ENCODE measurements at places on chromosomes 16 and 17.

- DNase-seq: no peak
Observed at GRCh38 chr16:65196420-65197075, 74.7 kb upstream of the CDH11 start.

DNA sequence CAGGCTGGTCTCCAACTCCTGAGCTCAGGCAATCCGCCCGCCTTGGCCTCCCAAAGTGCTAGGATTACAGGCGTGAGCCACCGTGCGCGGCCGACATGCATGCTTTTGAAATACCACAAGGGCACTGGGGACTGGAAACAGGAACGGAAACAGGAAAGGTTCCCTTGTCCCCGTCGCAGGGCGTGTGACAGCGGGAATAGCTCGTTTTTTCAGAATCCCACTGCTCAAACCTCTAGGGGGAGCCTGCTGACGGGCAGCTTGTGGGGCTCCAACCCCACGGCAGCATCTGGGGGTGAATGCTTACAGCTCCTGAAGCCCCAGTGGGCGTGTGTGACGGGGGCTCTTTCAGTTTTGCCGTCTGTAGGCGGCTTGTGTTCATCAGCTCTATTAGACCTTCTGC lies 18.8 kb upstream of the ASGR2 start:
- DNase-seq: no peak

GRCh38 chr17:1173432-1174262 lies 6.1 kb downstream of the ABR start:
- DNase-seq: no peak

GRCh38 chr17:77933777-77934398 lies 24.6 kb upstream of the TNRC6C start:
- DNase-seq: no peak

GRCh38 chr17:36686123-36686669 lies 84.8 kb downstream of the MRM1 start:
- DNase-seq: peak; percentile 16

DNA sequence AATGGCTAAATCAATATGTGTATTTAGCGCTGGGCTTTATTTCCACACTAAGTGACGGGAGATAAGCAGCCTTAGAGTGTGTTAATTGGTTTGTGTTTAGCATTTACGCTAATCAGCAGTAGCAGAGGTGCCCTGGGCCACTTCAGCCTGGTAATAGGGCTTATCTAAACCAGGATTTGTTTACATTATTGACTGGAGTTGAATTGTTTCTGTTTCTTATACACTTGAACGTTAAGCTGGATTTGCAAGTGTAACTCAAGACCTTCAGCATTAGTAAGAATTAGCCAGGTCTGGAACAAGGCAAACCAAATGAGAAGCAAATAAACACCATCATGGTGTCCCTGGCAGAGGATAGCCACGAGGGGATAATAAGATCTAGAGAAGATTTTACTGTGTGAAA lies 313.6 kb downstream of the HS3ST4 start:
- no peak for DNase-seq

DNA sequence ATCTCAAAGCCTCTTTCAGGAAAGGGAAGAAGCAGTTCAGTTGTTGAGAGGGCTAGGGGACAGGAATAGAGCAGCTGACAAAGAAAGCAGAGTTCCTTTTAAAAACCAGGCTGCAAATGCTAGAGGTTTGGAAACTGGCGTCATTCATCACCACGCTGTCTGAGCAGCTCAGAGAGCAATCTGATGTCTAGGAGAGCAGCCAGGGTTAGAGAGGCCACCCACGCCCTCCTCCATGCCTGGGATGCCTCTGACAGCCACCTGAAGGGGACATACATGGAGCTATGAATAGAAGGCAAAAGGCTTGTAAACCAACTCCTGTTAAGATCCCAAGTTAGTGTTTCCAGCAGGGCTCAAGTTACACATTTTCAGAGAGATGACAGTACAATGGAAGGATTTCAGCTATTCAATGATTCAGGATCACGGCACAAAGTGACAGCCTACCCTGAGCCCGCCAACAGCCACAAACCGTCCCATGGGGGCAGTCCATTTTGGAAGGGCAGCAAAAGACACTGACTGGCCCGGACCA lies 12.4 kb downstream of the RAB5C start:
- DNase-seq: no peak

DNA sequence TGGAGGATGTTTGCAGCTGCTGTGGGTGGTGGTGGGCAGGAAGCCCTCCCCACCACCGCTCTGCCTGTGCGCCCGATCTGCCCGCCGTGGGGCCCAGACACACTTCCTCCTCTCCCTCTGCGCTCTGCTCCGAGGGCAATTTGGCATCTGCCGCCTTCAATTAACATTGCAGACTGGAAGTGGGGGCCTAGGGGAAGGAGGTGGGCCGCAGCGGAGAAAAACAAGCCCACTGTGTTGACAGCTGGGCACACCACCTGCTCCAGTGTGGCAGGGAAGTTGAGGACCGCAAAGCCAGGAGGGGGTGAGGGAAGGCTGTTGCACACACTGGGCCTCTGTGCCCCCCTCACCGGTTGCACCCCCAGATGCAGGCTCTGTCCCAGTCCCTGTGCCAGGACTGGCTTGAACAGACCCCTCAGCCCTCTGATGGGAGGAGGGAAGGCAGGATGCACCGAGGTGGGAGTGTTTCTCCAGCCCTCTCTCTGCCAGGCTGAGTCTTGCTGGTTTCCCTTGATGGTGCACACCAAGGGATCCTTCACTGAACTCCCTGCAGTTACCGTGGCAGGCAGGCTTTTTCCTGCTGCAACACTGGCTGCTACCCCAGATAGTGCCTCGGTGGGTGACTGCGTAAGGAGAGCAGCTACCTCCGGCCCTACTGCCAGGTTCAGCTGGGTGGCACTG lies 72.8 kb upstream of the MED9 start:
- no peak for DNase-seq

GRCh38 chr17:74212209-74212912 lies 1.0 kb upstream of the TTYH2 start:
- no peak for DNase-seq

GRCh38 chr16:55487048-55487803 lies 8.2 kb downstream of the MMP2 start:
- no peak for DNase-seq

GRCh38 chr16:78775161-78775561 lies 675.7 kb downstream of the WWOX start:
- no peak for DNase-seq

GRCh38 chr17:1830288-1830687 lies 483 bp downstream of the RPA1 start:
- DNase-seq: peak; percentile 22

DNA sequence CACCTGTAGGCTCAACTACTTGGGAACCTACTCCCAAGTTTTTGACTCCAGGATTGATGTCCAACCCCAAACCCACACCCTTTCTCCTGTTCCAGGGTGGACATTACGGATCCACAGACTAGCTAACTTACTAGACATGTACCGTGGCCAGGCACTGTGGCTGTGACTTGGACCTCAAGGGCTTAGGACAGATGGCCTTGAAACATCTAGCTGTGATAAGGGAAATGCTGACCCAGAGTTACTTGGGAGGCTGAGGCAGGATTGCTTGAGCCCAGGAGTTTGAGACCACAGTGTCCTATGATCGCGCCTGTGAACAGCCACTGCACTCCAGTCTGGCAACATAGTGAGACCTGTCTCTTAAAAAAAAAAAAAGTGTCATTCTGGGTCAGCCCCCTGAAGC lies 4.2 kb downstream of the STARD3 start:
- DNase-seq: no peak

DNA sequence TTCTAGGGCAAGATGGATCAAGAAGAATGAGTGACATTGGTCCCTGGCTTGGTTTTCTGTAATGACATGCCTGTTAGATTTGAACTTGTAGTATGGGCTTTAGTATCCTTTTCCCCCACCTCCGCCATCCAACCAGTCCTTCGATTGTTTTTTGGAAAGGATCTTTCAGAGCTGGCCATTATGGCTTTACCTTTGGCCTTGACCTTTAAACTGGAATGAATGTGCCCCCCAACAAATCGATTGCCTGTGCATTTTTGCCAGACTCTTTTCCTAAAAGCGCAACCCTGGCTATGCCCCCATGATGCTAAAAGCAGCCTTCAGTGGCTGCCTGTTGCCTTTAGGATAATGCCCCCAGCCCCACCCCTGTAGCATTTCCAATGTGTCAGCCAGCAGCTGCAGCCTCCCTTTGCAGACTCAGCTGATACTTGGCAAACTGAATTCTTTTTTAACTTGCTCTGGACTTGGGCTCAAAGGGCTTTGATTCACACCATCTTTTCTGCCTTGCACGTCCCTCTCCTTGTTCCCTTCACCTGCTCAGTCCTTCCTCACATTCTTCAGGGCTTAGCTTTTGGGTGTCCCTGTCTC lies 4.0 kb downstream of the GPRC5C start:
- DNase-seq: no peak

DNA sequence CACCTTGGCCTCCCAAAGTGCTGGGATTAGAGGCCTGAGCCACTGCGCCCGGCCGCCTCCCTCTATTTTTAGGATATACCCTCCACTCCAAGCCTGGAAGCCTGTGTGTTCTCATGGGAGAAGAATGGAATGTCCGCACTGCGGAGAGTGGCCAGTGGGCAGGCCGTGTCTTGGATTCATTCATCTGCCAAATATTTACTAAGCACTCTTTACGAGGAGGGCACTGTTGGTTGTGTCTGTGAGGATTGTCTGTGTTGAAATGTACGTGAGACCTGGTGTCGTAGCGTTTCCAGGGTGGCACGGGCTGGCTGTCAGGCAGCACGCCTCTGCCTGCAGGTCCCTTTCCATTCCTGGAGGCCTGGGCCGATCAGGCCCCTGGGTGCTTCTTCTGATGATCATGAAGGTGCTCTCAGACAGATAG lies 19.2 kb downstream of the PGS1 start:
- DNase-seq: no peak

DNA sequence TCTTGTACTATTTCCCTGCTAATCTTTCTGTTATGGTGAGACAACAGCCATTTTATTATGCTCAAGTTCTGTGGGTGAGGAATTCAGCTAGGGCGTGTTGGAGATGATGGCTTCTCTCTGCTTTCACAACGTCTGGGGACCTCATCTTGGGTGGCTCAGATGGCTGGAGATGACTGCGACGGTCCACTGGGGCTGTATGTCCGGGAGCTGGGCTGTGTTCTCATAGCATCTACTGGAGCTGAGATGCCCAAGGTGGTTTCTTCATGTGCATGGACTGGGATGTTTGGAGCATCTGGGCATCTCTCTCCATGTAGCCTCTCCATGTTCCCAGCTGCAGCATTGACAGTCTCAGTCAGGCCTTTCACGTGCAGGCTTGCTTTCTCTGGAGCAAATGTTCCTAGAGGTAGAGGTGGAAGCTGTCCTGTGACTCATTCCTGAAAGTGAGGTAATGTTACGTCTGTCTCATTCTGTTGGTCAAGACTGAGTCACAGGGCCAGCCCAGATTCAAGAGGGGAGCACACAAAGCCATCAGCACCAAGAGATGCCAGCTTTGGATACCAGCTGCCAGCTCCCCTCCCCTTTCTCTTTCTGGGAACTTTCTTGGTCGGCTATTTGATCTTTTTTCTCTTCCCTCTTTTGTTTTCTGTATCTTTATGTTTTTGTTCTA lies 96.2 kb downstream of the RAP1GAP2 start:
- DNase-seq: peak; percentile 90

GRCh38 chr17:10266296-10266876 lies 68.0 kb upstream of the GAS7 start:
- no peak for DNase-seq

- no peak for DNase-seq
Observed at GRCh38 chr16:65745201-65745708, 621.2 kb upstream of the CDH5 start.

DNA sequence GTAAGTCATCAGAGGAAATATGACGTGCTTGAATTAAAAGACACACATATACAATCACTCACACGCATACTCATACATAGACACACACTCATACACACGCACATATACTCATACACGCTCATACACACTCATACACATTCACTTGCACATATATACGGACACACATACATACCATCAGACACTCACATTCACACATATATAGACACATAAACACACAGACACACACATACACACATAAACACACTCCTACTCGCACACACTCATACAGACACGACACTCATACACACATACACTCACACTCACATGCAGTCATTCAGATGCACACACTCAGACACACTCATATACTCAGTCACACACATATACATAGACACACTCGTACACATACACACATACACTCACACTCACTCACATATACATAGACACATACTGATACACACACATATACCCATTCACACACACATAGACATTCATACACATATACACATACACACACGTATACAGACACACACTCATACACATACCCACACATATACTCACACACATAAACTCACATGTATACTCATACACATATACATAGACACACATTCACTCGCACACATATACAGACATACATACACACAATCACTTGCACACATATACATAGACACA lies 24.9 kb upstream of the NUDT16L1 start:
- DNase-seq: no peak

DNA sequence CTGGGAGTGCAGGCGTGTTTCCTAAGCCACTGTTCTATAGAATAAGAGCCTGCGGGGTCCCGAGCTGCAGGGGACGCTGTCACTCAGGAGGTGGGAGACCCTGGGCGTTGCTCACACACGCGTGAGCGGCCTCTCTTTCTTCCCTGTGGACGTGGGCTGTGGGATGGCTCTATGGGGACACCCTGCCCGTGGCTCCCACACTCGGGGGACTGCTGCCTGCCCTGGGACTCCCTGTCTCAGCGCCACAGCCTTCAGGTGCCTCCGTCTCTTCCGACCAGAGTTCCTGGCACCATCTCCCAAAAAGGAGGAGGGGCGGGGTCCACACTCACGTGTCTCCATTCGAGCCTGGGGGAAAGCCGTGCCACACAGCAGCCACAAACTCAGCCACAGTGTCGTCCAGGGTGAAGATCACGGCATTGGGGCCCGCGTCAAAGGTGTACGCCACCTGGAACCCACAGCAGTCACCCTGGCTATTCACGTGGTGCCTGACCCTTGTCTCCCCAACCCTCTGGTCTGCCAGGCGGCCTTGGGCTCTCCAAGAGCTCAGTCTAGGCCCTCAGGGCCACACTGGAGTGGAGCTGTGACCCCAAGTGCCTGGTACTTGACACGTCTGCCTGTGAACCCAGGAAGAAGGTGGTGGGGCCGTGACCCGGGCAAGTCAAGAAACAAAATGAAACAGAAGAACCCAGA lies 3.7 kb upstream of the CYBA start:
- no peak for DNase-seq

GRCh38 chr16:11254913-11255736 lies 879 bp downstream of the SOCS1 start:
- DNase-seq: peak; percentile 51

- no peak for DNase-seq
Observed at GRCh38 chr17:81511804-81512561, 616 bp downstream of the ACTG1 start.

DNA sequence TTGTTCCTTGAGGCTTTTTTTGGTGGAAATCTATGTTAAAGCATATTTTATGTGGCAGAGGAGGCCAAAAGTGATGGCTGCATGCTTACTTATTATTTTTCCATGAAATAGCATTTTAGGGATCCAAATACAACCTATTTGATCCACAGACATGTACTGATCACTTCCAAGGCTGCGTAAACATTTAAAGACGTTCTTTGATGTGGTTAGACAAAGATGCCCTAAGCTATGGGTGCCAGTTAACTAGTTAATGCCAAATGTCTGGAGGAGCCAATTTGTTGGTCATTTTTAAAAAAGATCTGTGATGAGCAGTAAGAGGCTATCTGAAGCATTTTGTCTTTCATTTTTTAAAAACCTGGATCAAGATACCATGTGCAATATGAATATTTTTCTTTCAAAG lies 17.3 kb upstream of the PRKCA start:
- no peak for DNase-seq

Data from PC-9 (cell line).